HCEC 1CT (cell line): ENCODE measurements at places on chromosomes 1 and 21.
A peak's percentile ranks its signal among the peaks of the same experiment; 100 is the strongest.

DNA sequence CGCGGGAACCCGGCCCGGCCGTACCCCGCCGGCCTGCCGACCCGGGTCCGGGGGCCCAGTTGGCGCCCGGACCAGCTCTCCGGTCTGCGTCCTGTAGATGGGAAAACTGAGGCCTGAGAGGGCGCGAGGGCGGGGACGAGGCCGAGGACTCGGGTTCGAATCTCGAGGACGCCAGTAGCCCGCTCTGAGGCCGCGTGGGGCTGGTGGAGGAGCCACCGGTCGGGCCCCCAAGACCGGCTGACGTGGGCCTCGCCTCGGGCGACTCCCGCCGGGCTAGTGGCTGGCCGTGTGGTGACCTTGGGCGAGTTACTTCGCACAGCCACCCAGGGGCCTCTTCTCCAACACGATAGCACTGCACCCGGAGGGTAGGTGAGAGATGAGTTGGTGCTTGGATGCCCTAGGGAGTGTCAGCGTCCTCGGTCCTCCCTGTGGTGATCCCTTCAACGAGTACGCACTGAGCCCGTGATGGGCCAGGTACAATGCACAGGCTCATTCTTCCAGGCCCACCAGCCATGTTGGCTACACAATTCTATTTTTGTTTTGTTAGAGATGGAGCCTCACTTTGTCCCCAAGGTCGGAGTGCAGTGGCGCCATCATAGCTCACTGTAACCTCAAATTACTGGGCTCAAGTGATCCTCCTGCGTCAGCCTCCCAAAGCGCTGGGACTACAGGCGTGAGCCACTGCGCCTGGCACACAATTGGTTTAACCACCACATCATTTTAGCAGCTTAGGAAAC, 404 bp upstream of the SCMH1 start:
- peak; percentile 2 for DNase-seq

DNA sequence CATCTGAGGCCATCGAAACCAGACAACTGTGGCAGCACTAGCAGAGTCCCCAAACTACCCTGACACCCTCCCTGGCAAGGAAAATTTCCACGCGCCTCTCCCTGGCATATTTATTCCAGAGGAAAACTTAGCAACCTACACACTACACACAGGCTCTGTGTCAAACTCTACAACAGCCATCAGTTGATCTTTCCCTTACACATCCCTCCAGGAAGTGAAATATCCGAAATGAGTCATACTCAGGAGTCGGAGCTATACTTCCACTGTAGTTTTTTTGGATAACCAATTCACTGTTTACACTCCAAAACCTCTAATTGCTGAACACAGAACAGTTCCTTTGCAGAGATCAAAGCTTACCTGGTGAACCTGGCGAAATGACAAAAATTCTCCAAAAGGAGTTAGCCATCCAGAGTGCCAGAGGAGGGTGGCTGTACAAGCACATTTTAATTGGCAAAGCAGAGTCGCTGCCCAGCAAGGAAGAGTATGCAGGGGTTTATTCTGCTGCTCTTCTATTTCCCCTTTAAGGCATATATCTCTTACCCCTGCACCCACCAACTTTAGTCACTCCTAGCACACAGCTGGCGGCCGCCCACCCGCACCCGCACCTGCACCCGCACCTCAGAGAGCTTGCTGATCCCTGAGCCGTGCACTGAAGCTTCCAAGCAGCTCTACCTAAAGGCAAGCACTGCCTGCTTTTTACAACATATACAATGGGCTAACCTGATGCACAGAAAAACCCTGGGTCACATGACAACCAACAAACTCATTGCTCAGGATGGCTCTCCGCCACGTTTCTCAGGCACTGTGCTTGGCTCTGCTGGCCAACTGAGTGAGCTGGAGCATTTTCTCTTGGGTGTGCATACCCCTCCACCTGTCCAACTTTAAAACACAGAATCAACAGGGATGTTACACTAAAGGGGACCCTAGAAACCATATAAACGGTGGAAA, 54.9 kb downstream of the CAPZB start:
- DNase-seq, result peak; percentile 76

GRCh38 chr1:65209005-65209885, 61.2 kb downstream of the AK4 start:
- peak; percentile 42 for DNase-seq

DNA sequence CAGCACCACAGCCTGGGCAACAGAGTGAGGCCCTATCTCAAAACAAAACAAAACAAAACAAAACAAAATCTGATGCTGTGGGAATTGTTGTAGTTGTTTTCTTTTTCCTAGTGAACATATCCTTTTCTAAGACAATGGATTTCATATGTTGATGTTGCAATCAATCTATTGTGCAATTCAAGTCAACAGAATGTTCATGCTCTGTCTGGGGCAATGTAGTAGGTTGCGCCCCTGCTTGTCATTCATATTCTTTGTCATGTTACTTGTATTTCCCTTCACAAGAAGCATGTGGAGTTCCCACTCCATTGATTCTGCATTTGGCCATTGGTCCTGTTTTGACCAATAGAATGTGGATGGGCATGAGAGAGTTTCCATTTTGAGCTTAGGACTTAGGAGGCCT, 223.9 kb downstream of the DUSP10 start:
- peak; percentile 17 for DNase-seq

DNA sequence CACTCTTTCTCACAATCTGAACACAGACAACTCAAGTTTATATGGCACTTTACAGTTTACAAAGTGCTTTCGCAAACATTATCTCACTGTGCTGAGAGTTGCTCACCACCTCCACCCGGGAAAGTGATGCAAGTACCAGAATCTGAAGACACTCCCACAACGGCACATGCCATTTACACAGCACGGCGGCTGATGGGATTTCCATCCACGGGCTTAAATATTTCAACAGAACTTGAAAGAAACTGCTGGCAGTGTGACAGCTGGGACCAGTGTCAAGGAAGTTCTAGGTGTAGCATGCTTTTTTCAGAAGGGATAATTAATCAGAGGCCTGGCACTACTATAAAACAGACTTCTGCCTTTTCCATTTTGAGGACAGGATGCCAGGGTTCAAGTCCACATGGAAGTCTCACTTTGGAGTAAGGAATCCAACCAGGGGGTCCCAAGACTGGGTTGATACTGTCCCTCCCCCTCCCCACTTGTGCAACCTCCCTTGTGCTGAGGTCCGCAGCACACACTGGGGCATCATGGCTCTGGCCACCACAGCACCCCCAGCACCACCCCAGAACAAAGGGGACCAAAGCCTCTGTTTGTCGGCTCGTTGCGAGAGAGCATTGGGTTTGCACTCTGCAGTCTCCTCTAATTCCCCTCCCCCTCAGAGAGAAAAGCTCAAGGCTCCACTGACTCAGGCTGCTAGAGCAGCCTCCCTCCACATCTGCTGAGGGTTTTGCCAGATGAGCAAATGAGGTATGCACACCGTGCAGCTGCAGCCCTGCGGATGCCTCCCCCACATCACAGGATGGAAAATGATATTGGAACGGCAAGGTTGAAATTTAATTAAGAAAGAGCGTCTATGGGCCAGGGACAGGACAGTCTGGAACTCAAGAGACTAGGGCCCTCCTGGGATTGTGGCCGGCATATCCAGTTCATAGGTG, 154.9 kb downstream of the TGFBR3 start:
- peak; percentile 53 for DNase-seq

GRCh38 chr1:175191659-175192058, 917 bp downstream of the KIAA0040 start:
- no peak for DNase-seq

GRCh38 chr1:171245458-171246064, 2.7 kb upstream of the FMO1 start:
- DNase-seq, result peak; percentile 45

- DNase-seq, result no peak
Measured at GRCh38 chr1:63690966-63691700, 82.7 kb upstream of the ROR1 start.

DNA sequence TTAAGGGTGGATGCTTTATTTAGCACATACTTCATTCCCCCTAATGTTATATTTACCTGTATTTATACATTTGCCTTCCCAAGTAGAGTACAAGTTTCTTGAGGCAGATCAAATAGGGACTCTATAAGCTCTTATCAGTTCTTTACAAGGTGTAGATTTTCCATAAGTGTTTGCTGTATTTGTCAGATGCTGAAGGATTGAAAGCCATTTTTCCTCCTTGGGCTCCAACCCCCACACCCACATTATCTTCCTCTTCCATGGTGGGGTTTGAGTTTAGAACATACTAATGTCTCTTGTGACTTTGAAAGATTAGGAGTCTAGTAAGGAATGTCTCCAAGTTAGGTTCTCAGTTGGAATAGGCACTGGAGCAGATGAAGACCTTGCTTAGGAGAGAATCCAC, 2.4 kb upstream of the CHI3L2 start:
- no peak for DNase-seq

DNA sequence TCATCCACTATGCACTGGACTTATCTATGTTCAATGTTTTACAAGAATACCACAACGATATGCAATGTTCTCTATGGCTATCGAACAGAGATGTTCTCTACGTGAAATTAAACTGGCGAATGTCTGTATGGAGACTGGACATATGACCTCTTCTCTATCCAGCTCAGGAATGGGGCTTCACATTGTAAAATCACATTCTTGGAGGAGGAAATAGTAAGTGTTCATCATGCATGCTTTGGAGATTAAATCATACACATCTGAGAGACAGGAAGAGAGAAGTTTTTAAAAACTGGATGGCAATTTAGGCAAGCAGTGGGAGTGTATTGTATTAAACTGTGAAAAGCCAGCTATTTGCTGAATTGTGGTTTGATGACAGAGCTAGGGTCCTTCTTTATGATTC, 47.9 kb upstream of the RGL1 start:
- peak; percentile 87 for DNase-seq

- no peak for DNase-seq
Measured at GRCh38 chr1:37901191-37901892, 42.0 kb upstream of the MTF1 start.

DNA sequence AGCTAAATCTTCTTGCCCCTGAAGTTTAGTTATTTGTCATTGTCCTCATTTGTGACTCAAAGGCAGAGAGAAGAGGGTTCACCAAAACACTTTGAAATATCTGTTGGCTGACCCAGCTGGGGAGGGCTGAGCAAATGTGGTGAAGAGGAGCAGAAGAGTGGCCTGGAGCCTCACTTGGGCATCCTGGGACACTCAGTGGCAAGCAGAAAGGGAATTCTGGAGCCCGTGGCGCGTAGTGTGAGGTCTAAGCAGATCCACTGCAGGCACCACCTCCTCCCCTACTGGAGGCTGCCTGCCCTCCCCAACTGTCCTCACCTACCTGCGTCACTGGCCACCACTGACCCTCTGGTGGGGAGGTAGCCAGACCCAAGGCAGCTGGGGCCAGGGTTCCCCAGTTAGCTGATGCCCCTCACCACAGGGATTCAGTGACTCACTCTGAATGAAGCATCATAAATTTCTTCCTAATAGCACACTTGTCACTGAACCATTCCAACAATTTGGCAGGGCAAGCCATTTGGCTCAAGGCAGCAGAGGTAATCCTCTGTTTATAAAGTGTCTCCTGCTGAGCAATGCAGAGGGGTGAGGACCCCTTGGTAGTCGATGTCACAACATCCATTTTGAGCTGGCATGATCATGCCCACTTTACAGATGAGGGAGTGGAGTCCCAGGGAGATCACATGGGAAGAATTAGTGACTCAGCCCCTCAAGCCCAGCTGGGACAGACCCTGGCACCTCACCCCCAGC, 80.3 kb downstream of the NENF start:
- DNase-seq, result peak; percentile 18

GRCh38 chr1:185567440-185567839, 166.8 kb upstream of the HMCN1 start:
- DNase-seq, result no peak

DNA sequence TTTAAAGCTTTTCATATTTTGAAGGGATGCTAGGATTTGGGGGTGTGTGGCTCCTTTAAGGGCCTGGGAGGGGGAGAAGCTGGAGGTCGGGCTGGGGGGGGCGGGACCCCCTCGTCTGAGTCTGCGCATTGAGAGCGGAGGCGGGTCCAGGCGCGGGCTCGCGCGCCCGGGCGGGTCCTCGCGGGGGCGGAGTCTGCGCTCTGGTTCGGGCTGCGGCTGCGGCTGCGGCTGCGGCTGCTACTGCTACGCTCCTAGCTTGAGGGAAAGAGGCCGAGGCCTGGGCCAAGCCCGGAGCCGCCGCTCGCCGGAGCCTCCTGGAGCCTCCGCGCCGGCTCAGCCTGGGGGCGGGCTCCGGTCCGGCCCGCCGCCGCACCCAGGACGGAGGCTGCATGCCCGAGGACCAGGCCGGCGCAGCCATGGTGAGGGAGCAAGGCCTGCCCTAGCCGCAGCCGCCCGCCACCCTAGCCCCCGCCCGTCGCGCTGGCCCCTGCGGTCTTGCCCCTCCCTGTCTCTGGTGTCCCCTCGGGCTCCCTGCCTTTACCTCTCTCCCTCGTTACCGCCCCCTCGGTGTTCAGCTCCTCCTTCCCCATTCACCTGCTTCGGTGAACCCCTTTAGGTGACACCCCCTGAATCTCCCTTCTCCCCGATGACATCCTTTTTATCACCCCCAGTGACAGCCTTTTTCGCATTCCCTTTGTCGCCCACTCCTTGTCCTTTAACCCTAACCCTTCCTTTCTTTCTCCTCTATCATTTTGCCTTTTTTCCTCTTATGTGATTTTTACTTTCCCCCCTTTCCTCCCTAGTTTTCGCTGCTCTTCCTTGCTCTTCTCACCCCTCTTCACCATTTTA, at the start of gene ZYG11B:
Gene ZYG11B, plus strand, starts transcription at position 189 of the 849 bp plus-strand sequence. Its CDS starts 201 bp downstream, at position 390.
- peak; percentile 86 for DNase-seq

DNA sequence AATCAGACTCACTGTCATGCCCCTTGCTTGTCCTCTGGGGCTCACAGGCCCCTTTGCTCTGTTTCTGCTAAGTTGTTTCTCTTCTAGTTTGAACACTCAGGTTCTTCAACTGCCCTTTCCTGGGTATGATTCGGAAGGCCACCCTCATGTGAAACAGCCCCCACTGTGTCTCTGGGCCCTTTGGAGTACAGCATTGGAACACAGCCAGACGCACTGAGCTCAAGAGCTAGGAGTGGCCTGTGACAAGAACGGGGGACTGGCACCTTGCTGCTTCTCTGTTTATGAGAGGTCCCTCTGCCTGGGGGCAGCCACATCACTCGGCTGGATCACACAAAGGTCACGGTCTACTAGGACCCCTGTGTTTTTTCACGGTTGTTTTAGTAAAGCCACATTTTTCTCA, 114.4 kb upstream of the ZC3H12A start:
- DNase-seq, result no peak

GRCh38 chr21:37455504-37455911, 88.9 kb downstream of the DYRK1A start:
- no peak for DNase-seq

- no peak for DNase-seq
Measured at GRCh38 chr1:91120421-91120820, 98.6 kb upstream of the ZNF644 start.

GRCh38 chr21:36547464-36547863, 67.5 kb upstream of the CLDN14 start:
- DNase-seq, result no peak

GRCh38 chr1:147168626-147169058, 3.6 kb downstream of the PRKAB2 start:
- no peak for DNase-seq

DNA sequence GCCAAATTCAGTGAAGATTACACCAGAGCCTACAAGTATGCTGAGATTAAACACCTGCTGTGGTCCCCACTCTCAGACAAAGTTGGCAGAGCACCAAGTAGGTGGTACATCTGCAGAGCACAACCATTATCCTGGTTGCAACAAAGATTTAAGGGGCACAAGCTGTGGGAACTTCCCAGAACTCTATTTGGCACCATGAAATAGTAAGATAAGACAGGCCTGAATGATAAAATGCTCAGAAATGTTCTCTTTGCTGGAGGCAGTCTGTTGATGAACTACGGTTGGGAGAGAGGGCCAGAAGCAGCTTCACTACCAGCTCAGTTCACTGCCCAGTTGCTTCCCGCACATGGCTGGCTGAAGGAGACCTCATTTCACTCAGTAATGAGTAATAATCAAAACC, 19.9 kb downstream of the RPL5 start:
- no peak for DNase-seq

- DNase-seq, result no peak
Measured at GRCh38 chr1:22166439-22166838, 23.5 kb upstream of the WNT4 start.
